Amygdala (tissue), 56 donors: ENCODE measurements at places on chromosomes 3 and 15.
A peak's percentile ranks its signal among the peaks of the same experiment; 100 is the strongest.

DNA sequence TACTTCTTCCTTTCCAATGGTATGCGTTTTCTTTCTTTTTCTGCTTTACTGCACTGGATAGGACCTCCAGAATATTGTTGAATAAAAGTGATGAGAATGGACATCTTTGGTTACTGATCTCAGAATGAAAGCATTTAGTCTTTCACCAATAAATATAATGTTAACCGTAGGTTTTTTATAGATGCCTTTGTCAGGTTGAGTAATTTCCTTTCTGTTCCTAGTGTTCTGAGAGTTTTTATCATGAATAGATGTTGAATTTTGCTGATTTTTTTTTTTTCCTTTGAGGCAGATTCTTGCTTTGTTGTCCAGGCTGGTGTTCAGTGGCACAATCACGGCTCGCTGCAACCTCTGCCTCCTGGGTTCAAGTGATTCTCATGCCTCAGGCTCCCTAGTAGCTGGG lies 158.4 kb downstream of the KLHL25 start:
- no peak for DNase-seq

GRCh38 chr3:188888321-188889053 lies 283.3 kb upstream of the TPRG1 start:
- DNase-seq: no peak

DNA sequence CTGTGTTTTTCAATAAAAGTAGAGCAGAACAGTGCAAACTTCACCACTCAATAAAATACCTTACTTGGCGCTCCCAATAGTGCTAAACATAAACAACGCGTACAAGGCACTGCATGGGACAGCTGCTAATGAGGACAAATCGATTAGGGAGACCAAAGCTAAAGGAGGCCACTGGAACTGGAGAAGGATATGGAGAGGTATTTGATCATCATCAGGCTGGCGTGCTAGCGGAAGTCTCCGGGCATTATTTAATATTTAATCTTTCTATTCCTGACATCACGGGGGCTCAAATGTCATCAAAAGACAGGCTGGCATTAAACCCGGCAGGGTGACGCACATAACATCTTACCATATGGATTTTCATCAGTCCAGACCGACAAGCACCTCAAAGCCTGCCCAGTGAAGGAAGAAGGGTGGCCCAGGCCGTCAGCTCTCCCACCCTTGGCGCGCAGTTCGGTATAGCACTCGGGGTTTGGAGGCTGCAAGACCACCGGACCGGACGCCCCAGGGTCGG lies 604 bp downstream of the CCPG1 start:
- DNase-seq: no peak

- DNase-seq: no peak
These were observed 198.2 kb downstream of the SLCO3A1 start for GRCh38 chr15:92051716-92052115.

GRCh38 chr15:39400821-39401550 lies 179.9 kb upstream of the THBS1 start:
- DNase-seq: no peak

GRCh38 chr15:73389539-73389938 lies 20.8 kb upstream of the HCN4 start:
- DNase-seq: no peak

DNA sequence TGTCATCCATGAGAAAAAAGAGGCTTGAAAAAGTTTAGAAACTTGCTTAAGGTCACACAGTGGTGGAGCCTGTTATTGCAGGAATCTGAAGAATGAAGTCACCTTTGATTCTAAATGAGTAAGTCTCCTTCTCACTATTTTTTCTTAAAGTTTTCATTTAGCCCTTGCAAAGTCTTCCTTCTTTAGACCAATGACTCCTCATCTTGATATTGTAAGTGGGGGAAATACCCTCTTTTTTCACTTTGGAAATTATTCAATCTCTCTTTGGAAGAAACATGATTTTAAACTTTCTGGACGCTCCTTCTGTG lies 787 bp upstream of the SLMAP start:
- no peak for DNase-seq

DNA sequence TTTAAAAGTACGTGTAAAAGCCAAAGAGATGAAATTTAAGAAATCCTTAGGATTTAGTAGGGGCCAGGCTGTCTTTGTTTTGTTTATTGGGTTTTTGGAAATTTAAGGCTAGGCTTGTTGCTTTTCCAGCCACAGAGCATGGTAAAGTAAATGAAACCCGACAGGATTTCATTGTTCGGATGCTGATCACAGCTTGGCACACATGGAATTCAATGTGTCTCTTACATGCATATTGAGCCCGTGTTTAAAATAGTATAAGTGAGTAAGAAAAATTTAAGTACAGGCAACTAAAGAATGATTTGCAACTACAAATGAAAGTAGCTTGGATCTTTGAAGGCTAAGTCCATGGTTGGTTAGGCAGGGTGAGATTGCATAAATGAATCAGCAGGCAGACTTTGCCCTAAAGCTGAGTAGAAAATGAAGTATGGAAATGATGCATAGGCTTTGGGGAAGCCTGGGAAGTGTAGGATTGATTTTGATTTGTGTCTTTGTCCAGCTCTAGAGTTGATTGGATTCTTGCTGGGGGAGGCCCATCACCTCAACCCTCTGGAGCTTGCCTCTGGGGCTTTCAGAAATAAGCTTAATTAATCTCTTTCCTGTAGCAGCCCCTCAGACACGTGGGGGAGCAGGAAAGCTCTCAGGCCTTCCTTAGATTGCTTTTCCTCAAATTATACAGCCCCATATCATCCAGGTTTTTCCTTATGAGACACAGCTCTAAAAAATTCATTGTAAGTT lies 68.2 kb upstream of the ADAMTSL3 start:
- no peak for DNase-seq

GRCh38 chr3:150414258-150414657 lies 6.2 kb downstream of the TSC22D2 start:
- DNase-seq: peak; percentile 11

GRCh38 chr15:101369676-101370075 lies 74.6 kb upstream of the SNRPA1 start:
- DNase-seq: no peak

DNA sequence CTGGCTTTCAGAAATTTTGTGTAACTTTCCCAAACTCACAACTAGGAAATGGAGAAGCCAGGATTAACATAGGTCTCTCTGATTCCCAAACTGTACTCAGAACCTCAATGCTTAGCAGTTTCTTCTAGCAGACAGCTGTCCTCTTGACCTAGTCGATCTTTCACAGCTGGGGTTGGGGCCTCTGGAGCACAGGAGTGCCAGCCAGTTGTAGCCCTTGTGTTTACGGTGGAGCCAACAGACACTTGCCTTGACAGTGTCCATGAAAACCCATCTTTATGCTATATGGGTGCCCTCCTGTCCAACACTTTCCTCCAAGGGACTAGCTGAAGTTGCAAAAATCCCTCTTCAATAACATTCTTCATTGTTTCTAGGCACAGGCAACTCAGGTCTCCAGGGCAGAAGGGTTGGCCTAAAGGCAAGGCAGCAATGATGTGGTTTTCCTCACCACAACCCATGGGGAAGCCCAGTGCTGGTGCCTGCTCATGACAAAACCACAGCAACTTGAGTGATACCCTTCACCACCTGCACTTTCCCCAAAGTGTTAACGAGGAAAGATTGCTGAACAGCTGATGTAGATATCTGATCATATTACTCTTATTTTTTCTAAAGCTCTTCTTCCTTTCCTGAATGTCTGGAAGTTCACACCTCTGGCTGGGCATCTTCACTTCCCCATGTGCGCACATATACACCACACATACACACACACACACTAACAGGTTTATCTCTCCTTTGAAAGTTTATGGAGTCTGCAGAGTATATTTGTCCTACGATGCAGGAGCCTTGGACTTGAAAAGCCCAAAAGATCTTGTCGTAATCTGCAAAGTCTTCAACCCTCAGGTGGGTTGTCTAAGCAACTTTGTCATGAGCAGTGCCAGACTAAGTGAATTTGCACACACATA lies 11.0 kb upstream of the KNG1 start:
- DNase-seq: no peak

DNA sequence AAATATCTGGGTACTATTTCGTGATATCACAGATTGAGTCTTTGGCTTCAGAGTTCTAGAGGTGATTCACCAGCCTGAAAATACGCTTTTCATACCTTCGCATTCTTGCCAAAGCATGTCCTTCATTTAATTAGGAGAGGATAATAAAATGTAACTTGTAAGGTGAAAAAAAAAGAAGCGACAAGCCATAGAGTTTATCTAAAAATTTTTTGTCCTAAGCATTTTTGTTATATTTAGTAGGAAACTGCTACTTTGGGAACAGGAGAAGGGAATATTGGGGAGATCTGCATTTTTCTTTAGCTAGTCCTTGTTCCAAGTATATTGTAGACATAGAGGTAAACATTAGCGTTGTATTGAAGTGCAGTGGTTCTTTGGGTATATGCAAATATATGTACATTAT lies 120.1 kb downstream of the TCF12 start:
- no peak for DNase-seq

DNA sequence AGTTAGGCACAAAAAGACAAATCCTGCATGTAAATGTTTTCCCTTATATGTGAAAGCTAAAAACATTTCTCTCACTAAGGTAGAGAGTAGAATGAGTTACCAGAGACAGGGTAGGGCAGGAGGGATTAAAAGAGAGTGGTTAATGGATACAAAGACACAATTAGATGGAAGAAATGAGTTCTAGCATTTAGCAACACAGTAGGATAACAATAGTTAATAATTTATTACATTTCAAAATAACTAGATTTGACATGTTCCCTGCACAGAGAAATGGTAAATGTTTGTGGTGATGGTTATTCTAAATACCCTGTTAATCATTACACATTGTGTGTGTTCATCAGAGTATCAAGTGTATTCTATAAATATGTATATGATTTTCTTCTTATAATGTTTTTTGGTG lies 1400.7 kb downstream of the OTOL1 start:
- no peak for DNase-seq

DNA sequence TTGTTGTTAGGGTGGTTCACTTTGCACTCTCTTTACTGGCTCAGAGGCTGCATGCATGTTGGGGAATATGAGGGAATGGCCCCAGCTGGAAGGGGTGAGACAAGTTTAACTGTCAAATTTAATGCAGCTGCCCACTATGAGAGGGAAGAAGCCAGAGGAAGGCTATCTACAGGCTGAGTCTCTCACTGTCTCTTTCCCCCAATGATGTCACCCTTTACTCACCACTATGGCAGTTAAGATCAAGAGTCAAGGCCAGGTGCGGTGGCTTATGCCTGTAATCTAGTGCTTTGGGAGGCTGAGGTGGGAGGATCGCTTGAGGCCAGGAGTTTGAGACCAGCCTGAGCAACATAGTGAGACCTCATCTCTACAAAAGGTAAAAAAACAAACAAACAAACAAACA lies 12.2 kb upstream of the RBMS3 start:
- DNase-seq: no peak

- DNase-seq: no peak
These were observed 72.7 kb downstream of the UBE2E2 start for GRCh38 chr3:23275814-23276213.

DNA sequence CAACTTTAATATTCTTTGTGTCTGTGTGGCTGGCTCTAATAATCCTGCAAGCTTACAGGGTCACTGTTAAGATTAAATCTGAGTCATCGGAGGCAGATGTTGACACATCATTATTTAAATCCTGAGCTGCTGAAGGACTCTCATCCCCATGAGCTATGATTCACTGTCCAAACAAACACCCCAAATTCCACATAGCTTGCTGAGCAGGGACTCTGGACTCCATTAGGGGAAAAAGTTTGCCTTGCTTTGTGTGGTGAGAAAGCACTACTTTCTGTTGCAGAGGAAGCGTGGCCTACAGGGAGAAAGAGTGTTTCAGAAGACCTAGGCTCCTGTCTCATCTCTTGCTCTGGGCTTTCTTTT lies 213.7 kb downstream of the PDCD6IP start:
- DNase-seq: no peak

DNA sequence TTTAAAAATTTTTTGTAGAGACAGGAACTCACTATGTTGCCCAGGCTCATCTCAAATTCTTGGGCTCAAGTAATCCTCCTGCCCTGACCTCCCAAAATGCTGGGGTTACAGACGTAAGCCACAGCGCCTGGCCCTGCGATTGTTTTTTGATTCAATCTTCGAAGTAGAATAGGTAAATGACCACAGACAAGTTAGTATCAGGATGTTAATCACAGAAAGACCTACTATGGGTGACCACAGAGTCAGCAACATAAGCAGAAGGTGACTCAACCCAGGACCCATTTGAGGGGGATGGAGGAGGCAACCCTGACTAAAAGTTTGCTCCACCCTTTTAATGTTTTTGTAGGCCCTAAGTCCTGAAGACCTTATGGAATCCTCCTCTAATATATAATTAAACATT lies 10.0 kb upstream of the USP3 start:
- no peak for DNase-seq

- no peak for DNase-seq
These were observed 30.3 kb upstream of the UACA start for GRCh38 chr15:70793694-70794093.

DNA sequence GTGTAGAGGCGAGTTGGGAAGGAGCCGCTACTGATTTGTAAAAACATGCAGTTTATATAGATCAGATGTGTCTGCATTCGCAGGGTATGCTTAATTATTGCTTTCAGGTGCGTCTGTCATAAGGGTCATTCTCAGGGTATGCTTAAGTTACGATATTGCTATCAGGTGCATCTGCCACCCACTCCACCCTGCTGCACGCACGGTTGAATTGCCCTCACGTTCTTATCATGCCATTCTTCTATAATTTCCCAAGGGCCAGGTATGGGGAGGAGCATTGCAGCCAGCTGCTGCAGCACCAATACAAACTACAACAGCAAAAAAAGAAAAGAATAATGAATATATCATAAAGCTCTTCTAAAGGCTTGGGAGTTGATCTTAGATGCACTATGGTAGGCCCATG lies 230.0 kb downstream of the KBTBD8 start:
- DNase-seq: no peak

DNA sequence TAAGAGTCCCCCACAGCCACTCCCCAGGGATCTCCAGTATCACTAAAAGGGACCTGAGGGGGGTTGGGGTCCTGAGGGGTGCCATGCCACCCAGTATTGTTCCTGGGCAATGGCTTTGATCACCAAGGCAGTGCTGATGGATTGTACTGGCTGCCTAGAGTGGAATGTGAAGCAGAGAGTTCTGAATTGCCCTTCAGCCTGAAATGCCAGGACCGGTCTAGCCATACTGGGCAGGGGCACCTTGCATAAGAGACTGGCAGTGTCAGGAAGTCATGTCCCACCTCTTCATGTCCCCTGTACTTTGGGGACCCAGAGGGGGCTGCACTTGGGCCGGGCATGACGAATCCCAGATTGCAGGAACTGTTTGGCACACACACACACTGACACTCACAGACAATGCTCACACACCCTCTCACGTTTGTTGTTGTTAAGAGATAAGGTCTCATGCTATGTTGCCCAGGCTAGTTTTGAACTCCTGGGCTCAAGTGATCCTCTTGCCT lies 4.5 kb upstream of the TKT start:
- DNase-seq: no peak

- DNase-seq: no peak
These were observed 110.2 kb downstream of the LRTM1 start for GRCh38 chr3:54817628-54818027.
